Mucosa of gallbladder (tissue), 1 donor: ENCODE measurements at places on chromosomes 5 and 9. TPM values are rescaled to one million over a fixed set of nuclear protein-coding genes. Genes with fewer than 3 reads are reported as not detected.

- DNase-seq = no peak
Observed at GRCh38 chr5:12566441-12566840, 662.2 kb upstream of the CTNND2 start.

TMEM38B gene
- 12.6 TPM for total RNA-seq

DNA sequence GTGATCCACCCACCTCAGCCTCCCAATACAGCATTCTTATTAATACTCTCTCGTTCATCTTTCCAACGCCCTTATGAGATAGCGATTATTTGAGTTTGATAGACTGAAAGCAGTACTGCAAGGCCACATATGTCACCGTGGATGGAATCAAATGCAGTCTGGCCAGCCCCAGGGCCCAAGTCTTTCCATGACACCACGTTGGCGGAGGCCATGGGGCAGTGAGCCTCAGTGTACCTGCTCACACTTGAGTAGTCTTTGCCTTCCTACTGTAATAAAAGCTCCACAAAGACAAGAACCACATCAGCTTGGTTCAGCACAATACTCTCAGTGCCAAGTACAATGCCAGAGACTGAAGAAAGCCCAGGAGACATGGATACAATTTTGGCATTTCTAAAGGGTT lies 88.5 kb downstream of the TTLL11 start:
- no peak for DNase-seq

ENTREP1 gene
- total RNA-seq = 10.1 TPM

GRCh38 chr5:157106630-157107461 lies 2.0 kb downstream of the HAVCR2 start:
- DNase-seq = no peak

DNA sequence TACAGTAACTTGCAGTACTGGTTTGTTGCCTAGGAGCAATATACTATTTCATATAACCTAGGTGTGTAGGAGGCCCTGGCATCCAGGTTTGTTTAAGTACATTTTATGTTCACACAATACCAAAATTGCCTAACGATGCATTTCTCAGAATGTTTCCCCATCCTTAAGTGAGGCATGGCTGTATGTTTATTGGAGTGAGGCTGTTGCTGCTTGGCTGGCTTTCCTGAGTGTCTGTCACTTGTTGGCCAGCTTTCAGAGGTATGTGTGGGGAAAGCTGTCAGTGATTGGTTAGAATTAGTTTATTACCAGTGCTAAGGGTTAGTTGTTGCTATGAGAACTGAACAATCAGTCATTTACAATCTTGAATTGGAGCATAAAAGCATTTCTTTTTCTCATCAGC lies 154.1 kb upstream of the CDH12 start:
- no peak for DNase-seq

DNA sequence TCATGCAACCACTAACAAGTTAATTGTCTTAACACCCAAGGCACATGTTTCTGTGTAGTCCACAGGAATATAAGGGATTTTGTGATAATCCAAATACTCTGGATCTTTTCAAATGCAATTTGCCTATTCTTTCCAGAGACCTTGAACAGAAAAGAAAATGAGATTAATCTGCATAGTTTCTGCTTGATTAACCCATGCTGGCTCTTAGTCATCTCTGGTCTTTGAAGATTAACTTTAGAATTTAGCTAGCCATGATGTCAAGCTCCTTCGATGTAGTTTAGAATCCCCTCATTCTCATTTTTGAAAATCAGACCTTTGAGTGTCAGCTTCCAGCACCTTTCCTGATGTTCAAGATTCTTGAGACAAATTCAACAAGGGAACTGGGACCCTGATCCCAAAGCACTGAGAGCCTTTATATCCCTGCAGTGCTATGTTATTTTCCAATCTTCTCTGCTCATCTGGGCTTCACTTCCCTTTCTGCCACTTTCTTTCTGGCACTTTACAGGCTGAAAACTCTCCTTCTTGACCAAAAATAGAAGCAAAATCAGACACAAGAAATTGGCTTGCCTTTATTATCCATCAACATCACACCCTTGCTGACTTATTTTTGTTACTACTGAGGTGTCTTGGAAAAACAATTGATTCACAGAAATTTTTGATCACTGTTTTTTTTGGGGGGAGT lies 155.5 kb downstream of the PALM2AKAP2 start:
- DNase-seq = no peak

NEURL1B gene
- total RNA-seq = 27.9 TPM

GRCh38 chr9:136691316-136692184 lies 4.3 kb upstream of the AGPAT2 start:
- no peak for DNase-seq

DNA sequence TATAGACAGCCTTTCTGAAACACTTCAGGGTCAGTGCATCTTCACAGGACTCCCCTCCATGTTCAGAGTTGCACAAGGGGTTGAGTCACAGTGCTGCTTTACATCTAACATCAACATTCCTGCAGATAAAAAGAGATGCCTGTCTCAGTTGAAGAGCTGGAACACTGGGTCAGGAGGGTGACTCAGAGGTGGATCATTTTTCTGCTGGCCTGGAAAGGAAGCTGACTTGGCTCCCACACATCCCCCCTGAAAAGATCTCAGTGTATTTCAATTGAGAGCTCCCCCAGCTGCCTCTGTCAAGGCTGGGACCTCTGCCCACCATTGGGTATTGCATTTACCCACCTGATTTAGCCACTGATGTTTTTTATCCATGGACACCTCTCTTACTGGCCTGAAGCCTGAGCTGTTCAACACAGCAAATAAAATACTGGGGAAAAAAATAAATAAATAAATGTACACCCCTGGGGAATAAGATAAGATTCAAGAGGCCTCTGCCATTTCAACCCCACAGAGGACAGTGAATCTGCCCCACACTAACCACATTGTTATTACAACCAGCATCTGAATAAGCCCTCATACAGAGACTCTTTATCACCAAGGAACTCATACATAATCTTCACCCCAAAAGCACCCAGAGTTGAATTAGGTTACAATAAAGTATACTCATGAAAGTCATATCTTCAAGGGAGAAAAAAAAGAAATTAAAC lies 716.4 kb downstream of the SEMA5A start:
- peak; percentile 31 for DNase-seq

DNA sequence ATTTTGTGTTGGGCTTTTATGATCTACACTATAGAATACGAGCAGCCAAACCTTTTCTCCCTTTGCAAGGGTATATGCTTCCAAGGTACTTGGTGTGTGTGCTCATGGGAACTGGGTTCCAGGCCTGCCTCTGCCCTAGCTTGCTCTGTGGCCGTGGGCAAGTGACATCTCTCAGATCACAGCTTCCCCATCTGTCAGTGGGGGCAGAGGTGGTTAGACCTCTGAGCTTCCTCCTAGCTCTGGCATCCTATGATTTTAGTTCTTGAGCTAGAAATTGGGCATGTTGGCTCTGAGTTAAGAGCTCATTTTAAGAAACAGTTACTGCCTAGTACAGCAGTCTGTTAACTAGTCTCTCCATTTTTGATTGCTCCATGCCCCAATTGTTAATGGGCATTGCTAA lies 12.5 kb upstream of the CCNJL start:
- no peak for DNase-seq

LEAP2 gene
- 42.4 TPM for total RNA-seq

PDE8B gene
- total RNA-seq = 29.4 TPM

PCDHA8 gene
- total RNA-seq = 0.49 TPM

DNA sequence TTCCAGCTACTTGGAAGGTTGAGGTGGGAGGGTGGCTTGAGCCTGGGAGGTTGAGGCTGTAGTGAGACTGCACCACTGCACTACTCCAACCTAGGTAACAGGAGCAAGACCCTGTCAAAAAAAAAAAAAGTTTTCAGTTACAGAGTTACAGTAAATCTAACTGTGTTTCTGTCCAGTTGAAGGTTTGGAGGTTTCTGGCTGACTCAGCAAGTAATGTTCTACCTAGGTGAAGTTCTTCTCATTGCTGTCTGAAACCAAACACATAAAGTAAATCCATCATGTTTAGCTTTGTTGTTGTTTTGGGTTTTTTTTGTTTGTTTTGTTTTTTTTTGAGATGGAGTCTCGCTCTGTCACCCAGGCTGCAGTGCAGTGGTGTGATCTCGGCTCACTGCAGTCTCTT lies 7.9 kb upstream of the ANKHD1 start:
- DNase-seq = no peak

DNA sequence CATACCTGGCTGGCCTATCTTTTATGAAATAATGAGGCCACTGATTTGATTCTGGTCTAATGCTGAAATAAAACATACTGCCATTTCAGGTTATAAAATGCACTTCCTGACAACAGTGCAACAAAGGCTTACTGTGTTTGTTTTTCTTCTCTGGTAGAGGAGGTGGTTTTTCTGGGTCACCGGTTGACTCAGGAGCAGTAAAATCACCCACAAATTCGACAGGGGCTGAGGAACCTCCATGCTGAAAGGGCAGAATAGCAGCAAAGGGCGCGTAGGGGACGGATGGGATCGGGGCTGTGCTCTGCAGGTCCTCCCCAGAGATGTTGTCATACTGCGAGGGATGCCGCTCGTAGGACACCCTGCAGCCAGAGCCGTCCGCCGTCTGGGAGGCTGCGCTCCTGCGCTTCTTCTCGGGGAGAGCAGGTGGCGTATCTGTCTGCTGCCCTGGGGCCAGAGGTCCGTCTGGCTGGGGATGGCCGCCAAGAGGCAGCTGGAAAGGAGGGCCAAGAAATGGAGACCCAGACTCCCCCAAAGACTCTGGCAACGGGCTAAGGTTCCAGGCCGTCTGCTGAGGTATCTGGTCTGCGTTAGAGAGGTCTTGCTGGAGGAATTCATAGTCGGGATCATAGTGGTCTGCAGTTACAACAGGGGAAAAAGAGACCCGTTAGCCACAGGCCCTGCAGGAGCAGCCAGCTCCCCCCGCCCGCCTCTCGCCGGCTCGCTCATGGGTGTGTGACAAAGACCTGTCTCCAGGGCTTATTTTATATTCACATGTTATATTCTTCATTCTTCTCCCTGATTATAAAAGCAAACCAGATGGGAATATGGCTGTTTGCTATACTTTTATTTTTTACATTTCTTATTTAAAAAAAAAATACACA lies 80.7 kb downstream of the PRRT1B start:
- DNase-seq = no peak

GRCh38 chr5:34534523-34535103 lies 121.5 kb upstream of the RAI14 start:
- no peak for DNase-seq

NUTM2G gene
- not detected for total RNA-seq

- no peak for DNase-seq
Observed at GRCh38 chr9:122329597-122329996, 41.2 kb upstream of the PTGS1 start.

DNA sequence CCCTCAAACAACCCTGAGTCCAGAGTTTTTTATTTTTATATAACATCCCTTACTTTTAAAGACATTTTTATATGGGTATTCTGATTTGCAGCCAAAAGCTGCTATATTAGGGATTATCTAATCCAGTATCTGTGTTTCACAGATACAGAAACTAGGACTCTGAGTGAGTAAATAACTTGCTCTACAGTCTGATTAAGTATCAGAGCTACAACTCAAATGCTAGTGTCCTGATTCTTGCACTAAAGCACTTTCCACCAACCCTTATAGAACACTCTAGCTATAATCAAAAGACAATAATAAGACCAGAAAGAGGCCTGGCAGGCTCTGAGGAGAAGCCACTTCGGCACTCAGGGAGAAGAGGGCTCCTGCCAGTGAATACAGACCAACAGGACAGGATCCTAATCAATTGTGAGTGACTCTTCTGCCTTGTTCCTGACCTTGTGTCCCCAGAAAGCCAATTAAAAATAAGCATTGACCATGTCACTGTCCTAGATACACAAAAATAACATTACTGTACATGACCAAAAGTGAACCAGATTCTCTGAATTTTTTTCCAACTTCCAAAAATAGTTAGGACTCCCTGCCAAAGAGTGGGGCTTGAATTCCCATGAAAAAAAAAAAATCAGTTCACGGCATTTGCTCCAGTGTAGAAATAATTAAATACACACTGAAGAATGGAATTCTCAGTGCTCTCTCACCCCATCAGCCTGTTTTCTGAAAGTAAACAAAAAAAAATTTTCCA lies 63.6 kb upstream of the MAP3K1 start:
- DNase-seq = no peak

- DNase-seq = no peak
Observed at GRCh38 chr5:26868504-26868903, 169.9 kb downstream of the CDH9 start.

- DNase-seq = no peak
Observed at GRCh38 chr5:172452398-172453205, 1.7 kb downstream of the SH3PXD2B start.

CDC20B gene
- 0.20 TPM for total RNA-seq

DNA sequence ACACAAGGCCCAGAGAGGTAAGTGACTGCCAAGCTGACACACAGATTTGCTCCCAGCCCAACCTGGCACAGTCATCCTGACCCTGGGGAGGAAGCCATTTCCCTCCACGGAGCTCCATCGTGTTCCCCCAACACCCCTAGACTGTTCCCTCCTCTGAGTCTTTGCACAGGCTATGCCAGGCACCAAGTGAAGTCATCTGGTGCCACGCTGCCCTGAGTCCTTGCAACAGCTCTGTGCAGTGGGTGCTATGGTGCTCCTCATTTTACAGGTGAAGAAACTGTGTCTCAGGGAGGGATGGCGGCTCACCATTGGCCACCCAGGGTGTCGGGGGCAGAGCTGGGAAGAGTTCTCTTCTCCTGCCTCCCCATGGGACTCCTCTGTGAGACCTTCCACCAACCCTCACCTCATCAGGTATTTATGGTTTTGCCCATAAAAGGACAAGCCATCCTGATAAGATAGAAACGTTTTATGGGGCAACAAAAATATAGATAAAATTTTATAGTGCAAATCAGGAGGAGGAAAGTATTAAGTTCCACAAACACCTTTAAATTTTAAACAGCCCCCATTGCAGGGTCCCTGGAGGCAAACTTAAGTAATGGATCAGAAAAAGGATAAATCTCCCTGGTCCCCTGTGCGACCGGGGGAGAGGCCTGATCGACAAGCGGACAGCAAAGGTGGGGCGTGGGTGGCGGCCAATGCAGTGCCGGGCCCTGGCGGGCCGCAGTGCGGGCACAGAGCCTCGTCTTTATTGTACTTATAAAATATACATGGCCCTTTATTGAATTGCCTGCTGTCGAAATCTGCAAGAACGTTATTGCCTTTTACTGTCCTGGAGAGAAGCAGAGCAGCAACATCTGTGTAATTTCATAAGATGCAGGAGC lies 50.2 kb upstream of the ZBTB43 start:
- no peak for DNase-seq

PLGRKT gene
- total RNA-seq = 21.3 TPM

- no peak for DNase-seq
Observed at GRCh38 chr5:128491291-128491690, 46.8 kb downstream of the FBN2 start.

GRCh38 chr5:29039994-29040393 lies 2001.6 kb upstream of the CDH9 start:
- no peak for DNase-seq

PRSS3 gene
- 61.2 TPM for total RNA-seq

- peak; percentile 22 for DNase-seq
Observed at GRCh38 chr9:74951725-74952151, 974 bp downstream of the C9orf40 start.

DNA sequence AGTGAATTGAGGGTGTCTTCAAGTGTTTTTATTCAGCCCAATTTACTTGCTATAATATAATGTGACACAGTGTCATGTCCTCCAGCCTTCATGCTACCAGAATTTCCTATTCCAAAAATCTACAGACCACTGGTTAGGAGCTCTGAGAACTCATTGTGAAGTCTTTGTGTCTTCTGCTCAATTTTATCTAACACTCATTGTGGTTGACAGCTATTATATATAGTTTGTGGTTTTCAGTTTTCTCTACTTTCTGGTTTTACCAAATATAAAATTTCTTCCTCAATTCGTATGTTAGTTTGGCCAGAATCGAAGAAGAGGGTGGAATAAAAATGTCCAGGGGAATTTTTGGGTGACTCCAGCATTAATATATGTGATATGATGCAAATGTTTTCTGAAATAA lies 509.3 kb upstream of the NUDT12 start:
- DNase-seq = no peak

ALDH1A1 gene
- 452 TPM for total RNA-seq

- DNase-seq = no peak
Observed at GRCh38 chr9:89670114-89670513, 65.3 kb downstream of the GADD45G start.
